ENCODE measurements at places on chromosomes 4 and X. TPM values are rescaled to one million over a fixed set of nuclear protein-coding genes. Genes with fewer than 3 reads are reported as not detected.

SPATA4 gene
- total RNA-seq: 3.7 TPM

DNA sequence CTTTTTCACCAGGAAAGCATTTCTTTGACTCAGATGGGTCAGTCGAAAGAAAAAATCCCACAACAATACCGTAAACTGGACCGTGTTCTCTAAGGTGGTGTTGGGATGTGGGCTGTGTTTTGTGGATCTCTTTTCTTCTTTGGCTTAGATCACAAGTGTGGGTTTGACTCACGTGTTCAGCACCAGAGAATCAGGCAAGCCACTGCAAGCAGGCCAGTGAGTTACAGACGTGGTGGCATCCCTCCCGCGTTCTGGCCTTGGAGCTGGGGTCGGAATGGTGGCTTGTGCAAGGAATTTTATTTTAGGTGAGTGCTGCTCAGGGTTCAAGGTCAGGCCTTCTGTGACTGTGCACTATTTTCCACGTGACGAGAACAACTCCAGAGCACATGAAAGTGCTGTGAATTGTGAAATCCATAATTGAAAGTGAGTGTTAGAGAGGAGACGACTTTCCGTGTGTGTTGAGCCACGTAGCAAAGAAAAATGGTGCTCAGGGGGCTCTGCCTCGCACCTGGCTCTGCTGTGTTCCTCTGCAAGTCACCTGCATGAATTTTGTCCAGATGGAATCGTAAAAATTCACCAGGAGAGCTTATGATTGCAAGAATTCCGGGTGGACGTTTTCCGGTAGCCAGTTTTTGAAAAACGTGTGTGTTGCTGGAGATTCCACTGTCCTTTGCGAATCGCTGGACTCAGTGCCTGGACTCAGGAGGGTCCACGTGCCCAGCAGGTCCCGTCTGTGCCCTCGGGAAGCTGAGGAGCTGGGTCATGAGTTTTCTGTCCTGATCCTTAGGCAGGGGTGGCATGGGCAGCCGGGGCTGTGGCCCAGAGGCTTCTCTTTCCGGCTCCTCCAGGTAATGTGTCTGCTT is 33.6 kb upstream of the HGFAC start:
- peaks cover 9% of the 10 kb centered on the region for H3K4me1 ChIP-seq
- no peaks in the 10 kb centered on the region for H3K36me3 ChIP-seq
- H3K4me3 ChIP-seq: no peak overlapping the region
- DNase-seq: peak; percentile 86
- H3K27me3 ChIP-seq: no peaks in the 10 kb centered on the region

DNA sequence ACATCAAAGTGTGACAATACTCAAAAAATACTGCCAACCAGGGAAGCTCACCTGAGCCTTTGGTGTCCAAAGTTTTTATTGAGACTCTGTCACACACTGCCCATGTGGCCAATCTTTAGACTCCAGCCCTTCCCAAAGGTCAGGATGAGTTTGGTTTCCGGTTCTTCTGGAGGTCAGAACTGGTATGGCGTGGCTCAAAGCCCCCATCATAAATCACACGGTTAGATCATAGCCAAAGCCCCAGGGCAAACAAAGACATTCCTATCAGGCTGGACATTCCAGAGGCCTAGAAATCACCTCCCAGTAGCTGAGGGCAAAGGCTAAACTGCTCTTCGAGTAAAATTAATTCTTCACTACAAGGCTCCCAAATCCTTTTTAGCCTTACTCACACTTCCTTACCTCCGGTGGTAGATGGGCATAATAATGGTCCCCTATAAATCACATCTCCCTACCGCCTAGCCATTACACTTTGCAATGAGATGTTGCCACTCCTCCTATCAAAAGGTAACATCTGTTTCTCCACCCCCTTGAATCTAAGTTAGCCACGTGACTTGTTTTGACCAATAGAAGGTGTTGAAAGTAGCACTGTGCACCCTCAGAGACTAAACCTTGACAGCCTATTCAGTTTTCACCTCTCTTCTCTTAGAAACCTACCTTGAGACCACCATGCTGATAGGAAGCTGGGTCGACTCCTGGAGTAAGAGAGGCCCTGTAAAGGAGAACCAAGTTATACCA is 137.8 kb upstream of the DUSP21 start:
- H3K4me1 ChIP-seq: no peaks in the 10 kb centered on the region
- H3K27me3 ChIP-seq: no peaks in the 10 kb centered on the region
- no peak overlapping the region for H3K4me3 ChIP-seq
- no peaks in the 10 kb centered on the region for H3K36me3 ChIP-seq
- H3K27ac ChIP-seq: no peak overlapping the region

DNA sequence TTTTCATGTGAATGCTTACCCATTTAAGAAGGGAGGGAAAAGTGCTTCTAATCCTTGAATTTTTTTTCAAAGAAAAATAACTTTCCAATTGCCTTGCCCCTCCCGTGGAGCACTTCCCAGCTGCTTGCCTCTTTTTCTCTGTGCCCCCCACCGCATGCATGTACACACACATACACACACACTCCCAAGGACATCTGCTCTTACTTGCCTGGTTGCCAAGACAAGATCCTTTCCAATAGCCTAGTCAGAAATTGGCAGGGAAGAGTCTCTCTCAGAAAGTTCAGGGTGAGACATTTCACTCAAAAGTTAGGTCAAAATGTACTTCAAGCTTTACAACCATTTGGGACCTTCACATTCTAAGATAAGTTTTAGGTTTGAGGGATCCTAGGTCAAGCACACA is 10.9 kb downstream of the HHIP start:
- no peaks in the 10 kb centered on the region for H3K27me3 ChIP-seq
- no peaks in the 10 kb centered on the region for H3K36me3 ChIP-seq
- no peak for DNase-seq
- no peak overlapping the region for H3K27ac ChIP-seq
- H3K4me1 ChIP-seq: peaks cover 3% of the 10 kb centered on the region
- H3K4me3 ChIP-seq: no peak overlapping the region

- no peak for DNase-seq
- H3K27ac ChIP-seq: no peak overlapping the region
These were observed 108.8 kb upstream of the BMP2K start for GRCh38 chr4:78667325-78667724.

DNA sequence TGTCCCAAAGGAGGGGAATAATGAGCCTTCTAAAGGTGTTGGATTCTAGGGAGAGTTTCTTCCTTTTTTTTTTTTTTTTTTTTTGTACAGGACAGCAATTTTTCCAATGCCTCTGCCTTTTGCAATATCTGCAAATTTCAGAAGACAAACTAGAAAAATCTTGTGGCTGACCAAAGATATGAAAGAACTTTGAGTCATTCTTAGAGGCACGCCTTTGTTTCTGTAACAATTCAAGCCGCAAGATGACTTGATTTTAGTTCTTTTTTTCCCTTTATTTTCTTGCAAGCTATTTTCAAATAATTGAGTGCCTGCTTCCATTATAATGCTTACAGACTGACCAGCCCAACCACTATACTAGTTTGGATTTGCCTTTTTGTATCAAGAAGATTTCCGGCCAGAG is 47.6 kb upstream of the UXT start:
- peaks cover 9% of the 10 kb centered on the region for H3K4me1 ChIP-seq
- DNase-seq: no peak
- H3K27me3 ChIP-seq: no peaks in the 10 kb centered on the region
- no peaks in the 10 kb centered on the region for H3K36me3 ChIP-seq
- H3K27ac ChIP-seq: no peak overlapping the region

DNA sequence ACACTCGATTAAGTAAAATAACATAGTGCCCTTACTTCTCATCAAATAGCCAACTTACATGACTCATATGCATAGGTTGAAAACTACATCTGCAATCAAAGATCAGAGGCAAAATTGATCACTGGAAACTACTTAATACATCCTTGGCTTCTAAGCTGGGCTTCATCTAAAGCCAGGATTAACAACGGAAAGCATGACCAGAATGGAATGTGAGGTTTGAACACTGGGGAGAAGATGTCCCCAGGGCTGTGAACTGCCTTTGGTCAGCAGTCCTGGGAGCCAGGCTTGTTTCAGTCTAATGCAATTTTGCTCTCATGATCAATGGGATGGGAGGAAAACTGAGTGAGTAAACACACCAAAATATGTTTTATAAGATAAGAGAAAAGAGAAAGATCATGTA is 192.5 kb upstream of the TTC29 start:
- H3K4me1 ChIP-seq: peaks cover 11% of the 10 kb centered on the region
- H3K27ac ChIP-seq: no peak overlapping the region
- H3K27me3 ChIP-seq: no peaks in the 10 kb centered on the region
- no peak overlapping the region for H3K4me3 ChIP-seq
- no peaks in the 10 kb centered on the region for H3K36me3 ChIP-seq

USP17L5 gene
- total RNA-seq: not detected

GRCh38 chr4:534101-534575 is 35.1 kb downstream of the PIGG start:
- H3K4me1 ChIP-seq: no peaks in the 10 kb centered on the region
- no peaks in the 10 kb centered on the region for H3K27me3 ChIP-seq
- H3K36me3 ChIP-seq: no peaks in the 10 kb centered on the region

GAGE12E gene
- total RNA-seq: not detected

GRCh38 chr4:94544811-94545210 is 93.1 kb downstream of the PDLIM5 start:
- H3K4me1 ChIP-seq: peaks cover 5% of the 10 kb centered on the region
- no peak for DNase-seq
- H3K36me3 ChIP-seq: no peaks in the 10 kb centered on the region
- H3K27me3 ChIP-seq: no peaks in the 10 kb centered on the region
- no peak overlapping the region for H3K27ac ChIP-seq

- H3K4me1 ChIP-seq: no peaks in the 10 kb centered on the region
- no peak within 1 kb of the TSS for H3K4me3 ChIP-seq
- no peaks in the 10 kb centered on the region for H3K27me3 ChIP-seq
These were observed at the start of gene FAAH2 for GRCh38 chrX:57286507-57287251. TSS of gene FAAH2 (plus strand) at chrX:57286706. CDS start at chrX:57286826, 120 bp downstream.

GPC4 gene
- total RNA-seq: 9.5 TPM

DNA sequence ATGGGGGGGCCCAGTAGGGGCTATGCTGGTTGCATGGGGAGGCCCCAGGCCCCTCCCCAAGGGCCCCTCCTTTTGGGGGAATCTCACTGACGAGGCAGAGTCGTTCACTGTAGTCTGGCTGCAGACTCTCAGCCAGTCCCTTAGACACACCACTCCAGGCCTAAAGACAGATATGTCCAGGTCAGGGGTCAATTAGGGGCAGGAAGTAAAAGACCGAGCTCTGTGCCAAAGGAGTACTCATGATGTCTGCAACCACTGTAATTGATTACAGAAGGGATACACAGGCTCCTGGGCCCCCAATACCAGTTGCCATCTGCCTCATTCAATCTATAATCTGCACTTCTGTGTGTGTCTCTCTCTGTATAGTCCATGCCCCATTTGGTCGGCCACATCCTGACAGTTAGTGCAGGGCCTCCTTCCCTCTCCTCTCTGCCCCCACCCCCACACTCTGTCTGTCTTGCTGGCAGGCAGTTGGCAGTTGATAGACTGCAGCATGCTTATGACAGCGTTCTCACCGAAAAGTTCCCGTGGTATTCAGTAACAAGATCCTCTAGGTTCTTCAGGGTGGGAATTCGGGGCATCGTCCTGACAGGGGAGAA is 1.3 kb upstream of the CXorf65 start:
- H3K4me3 ChIP-seq: no peak overlapping the region
- DNase-seq: no peak
- H3K4me1 ChIP-seq: no peaks in the 10 kb centered on the region
- H3K27me3 ChIP-seq: no peaks in the 10 kb centered on the region

GRCh38 chr4:127888559-127888958 is 7.9 kb downstream of the PLK4 start:
- no peaks in the 10 kb centered on the region for H3K36me3 ChIP-seq
- H3K27me3 ChIP-seq: no peaks in the 10 kb centered on the region
- DNase-seq: no peak
- no peaks in the 10 kb centered on the region for H3K4me1 ChIP-seq
- no peak overlapping the region for H3K4me3 ChIP-seq

GRCh38 chr4:83558059-83558653 is 22.2 kb downstream of the GPAT3 start:
- no peak overlapping the region for H3K27ac ChIP-seq
- no peaks in the 10 kb centered on the region for H3K27me3 ChIP-seq
- no peak overlapping the region for H3K4me3 ChIP-seq

DNA sequence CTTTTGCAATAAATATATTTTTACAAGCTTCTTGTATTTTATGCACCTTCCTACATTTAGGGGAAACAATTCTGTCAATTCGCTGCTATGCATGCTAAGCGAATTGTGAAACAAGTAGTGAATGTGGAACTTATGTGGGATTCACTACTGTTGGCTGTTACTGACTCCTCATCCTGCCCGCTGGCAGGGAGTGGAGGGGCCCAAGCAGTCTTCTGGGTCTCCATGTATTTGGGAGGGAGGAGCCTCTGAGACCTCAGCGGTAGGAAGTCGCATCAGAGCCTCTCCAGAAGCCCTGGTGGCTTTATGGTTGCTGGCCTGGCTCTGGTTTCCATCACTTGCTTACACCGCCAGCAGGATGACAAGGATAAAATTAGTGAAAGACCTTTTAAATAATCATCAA is 3.7 kb upstream of the SETD7 start:
- H3K4me1 ChIP-seq: peaks cover 4% of the 10 kb centered on the region
- no peaks in the 10 kb centered on the region for H3K27me3 ChIP-seq
- no peak overlapping the region for H3K27ac ChIP-seq
- H3K36me3 ChIP-seq: no peaks in the 10 kb centered on the region

DNA sequence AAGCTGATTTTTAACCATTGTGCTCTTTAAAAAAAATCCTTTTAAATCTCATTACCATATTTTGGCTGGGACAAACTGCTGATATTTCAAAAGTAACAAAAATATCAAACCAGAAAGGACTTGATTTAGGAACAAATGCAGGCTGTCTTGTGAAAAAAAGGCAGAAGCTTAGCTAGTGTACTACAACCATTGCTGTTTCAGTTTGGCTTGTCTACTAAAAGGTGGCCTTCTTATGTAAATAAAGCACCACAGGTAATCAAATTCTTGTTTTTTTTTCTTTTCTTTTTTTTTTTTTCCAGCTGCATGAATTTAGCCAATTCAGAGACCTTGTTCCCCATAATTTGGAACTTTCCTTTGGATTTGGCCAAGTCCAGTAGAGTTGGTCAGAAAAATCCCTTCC is 43.8 kb upstream of the MAGEA8 start:
- no peaks in the 10 kb centered on the region for H3K27me3 ChIP-seq
- no peak overlapping the region for H3K4me3 ChIP-seq
- H3K4me1 ChIP-seq: no peaks in the 10 kb centered on the region

- H3K4me1 ChIP-seq: no peaks in the 10 kb centered on the region
- H3K36me3 ChIP-seq: no peaks in the 10 kb centered on the region
- no peak overlapping the region for H3K27ac ChIP-seq
- no peak for DNase-seq
- no peaks in the 10 kb centered on the region for H3K27me3 ChIP-seq
- no peak overlapping the region for H3K4me3 ChIP-seq
These were observed 15.1 kb downstream of the TEC start for GRCh38 chr4:48254381-48255071.

DNA sequence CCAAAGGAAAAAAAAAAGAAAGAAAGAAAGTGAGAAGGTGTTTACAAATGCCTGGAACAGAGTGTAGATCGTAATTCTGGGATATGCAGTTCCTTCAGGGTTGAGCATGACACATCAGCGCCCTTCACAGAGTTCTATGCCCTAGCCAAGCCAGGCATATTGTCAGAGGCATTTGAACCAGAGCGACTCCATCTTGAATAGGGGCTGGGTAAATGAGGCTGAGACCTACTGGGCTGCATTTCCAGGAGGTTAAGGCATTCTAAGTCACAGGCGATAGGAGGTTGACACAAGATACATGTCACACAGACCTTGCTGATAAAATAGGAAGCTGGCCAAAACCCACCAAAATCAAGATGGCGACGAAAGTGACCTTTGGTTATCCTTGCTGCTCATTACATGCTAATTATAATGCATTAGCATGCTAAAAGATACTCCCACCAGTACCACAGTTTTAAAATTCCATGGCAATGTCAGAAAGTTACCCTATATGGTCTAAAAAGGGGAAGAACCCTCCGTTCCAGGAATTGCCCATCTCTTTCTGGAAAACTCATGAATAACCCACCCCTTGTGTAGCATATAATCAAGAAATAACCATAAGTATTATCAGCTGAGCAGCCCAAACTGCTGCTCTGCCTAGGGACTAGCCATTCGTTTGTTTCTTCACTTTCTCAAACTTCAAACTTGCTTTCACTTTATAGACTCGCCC is 23.5 kb upstream of the LRBA start:
- H3K27ac ChIP-seq: no peak overlapping the region
- no peak overlapping the region for H3K4me3 ChIP-seq
- no peak for DNase-seq
- H3K27me3 ChIP-seq: no peaks in the 10 kb centered on the region

All from ovary (tissue), 10 donors.